GOT3 (cell line): ENCODE measurements at places on chromosomes 5 and 9.

- DNase-seq = no peak
Measured at GRCh38 chr5:136062366-136063274, 33.8 kb downstream of the TGFBI start.

GRCh38 chr9:69671311-69671878, 776 bp downstream of the APBA1 start:
- DNase-seq = no peak

DNA sequence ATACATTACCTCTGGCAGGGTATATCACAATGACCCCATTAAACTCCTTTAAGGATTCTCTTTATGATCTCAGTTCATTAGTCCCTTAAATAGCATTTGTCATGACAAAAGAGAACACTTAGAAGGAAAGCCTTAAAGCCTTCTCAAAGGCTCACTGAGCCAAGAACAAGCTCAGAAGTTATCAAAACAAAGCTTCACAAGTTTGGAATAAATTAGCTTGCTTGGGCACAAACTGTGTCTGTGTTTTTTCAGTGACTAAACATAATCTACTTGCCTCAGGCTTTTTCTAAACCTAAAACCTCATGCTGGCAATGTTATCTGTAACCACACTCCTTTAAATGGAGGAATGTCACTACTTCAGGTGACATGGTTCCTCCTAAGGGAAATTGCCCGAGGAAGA, 1114.9 kb upstream of the C9orf72 start:
- no peak for DNase-seq

- no peak for DNase-seq
Measured at GRCh38 chr9:109969011-109969410, 189.0 kb downstream of the PALM2AKAP2 start.

DNA sequence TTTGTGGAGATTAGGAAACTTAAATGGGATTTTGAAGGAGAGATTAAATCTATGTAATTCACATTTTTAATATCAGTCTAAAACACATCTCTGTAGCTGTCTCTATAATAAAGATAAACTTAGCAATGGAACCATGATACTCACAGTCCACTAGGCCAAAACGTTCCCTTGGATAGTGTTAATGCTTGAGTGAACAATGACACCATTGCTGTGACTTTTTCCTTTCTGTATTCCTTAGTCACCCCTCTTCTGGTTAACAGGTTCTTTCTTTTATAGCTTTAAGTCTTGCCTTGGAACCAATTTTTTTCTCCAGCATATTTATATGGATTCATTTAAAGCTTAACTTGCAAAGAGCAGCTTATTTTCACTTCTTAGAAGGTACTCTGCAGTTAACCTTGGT, 63.3 kb downstream of the INSL6 start:
- DNase-seq = no peak

- no peak for DNase-seq
Measured at GRCh38 chr9:27722866-27723265, 149.6 kb upstream of the C9orf72 start.

DNA sequence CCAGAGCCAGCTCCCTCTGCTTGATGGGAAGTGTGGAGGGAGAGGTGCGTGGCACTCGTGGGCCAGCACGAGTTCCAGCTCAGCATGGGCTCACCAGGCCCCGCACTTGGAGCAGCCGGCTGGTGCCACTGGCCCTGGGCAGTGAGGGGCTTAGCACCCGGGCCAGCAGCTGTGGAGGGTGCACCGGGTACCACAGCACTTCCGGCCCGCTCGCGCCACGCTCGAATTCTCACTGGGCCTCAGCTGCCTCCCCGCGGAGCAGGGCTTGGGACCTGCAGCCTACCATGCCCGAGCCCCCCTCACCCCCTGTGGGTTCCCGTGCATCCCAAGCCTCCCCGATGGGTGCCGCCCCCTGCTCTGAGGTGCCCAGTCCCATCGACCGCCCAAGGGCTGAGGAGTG, 98.4 kb downstream of the DCP2 start:
- DNase-seq = no peak

- DNase-seq = no peak
Measured at GRCh38 chr9:83964973-83965349, 15.1 kb downstream of the HNRNPK start.

GRCh38 chr9:89838621-89839020, 233.8 kb downstream of the GADD45G start:
- DNase-seq = no peak

DNA sequence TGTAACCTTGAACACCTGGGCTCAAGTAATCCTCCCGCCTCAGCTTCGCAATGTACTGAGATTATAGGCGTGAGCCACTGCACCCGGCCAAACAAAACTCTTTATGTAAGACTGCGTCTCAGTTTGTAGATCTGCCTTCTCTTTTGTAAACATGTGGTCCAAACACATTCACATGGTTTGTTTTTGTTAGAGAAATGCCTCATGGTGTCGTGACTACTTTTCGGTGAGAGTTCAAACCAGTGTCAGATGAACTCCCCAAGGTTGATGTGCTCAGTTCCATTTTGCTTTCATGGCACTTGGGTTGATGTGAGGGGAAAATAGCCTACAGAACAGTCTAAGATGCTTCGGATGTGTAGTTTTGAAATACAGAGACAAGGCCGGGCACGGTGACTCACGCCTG, 231.6 kb downstream of the GOLPH3 start:
- DNase-seq = no peak

DNA sequence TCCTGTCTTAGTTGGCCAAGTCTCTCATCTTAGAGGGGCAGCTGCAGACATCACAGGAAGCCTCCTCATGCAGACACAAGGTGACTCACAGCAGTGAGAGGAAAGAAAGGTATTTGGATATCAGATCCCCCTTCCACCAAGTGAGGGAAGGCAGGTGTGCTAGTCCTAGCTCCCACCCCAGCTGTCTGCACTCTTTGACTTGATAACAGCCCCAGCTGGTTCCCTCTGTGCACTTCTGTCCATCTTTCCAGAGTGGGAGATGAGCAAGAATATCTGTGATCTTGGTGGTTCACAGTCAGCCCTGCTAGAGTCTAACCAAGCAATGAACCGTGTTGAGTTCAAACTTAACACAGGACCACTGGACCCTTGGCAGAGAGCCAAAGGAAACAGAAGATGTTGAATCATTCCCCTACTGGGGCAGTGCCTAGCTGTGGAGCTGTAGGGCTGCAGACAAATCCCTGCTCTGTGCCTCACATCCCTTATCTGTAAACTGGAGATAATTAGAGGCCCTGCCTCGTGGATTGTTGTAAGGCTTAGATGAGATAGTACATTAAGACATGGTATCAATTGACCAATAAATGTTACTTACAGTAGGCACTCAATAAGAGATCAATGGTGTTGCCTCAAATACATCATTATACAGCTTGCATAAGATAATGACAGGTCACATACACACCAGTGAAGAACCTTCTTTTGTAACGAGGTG, 39.1 kb downstream of the SH3RF2 start:
- DNase-seq = no peak

DNA sequence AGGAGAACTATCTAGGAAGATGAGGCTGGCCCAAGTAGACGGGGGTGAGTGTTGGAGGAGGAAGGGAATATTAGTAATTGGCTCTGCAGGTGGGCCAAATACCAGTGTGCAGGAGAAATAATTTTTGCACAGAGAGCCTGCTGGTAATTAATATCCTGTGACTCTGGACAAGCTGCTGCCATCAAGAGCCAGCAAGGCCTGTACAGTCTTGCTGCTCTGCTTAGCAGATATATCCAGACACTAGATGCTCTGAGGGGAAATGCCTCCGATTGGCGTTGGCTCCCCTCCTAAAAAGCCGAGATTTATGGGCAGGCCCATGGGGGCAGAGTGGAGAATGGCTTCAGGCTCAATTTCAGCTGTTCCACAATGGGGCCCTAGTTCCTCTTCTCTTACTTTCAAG, 29.6 kb upstream of the ASTN2 start:
- DNase-seq = no peak

GRCh38 chr5:140718266-140718592, 18.0 kb downstream of the ZMAT2 start:
- DNase-seq = no peak
